ENCODE measurements at places on chromosomes 2 and 18.

GRCh38 chr2:29202819-29203495 lies 87.7 kb downstream of the CLIP4 start:
- DNase-seq: no peak

GRCh38 chr18:8424917-8425725 lies 184.1 kb upstream of the RAB12 start:
- no peak for DNase-seq

- DNase-seq: no peak
Measured at GRCh38 chr2:190722835-190723234, 74.0 kb downstream of the NAB1 start.

GRCh38 chr2:72512376-72512775 lies 313.5 kb downstream of the EXOC6B start:
- no peak for DNase-seq

DNA sequence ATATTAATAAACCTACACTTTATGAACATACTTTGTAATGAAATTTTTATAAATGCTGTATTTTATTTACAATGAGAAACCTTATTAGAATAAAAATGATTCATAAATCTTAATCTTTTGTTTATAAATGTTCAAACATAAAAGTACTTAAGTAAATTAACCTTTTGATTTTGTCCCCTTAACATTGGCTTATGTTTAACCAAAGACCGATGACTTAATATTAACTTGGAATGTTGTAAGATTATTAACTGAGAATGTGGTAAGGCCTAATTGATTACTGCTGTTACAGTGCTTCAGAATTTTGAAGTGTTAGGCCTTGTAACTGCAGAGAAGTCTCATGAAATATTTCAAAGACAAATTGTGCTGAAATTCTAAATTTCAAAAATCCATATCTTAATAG lies 5.7 kb downstream of the CPS1 start:
- DNase-seq: no peak

All from T47D (cell line).